ENCODE measurements at places on chromosomes 13 and 19. TPM values are rescaled to one million over a fixed set of nuclear protein-coding genes. Genes with fewer than 3 reads are reported as not detected.

DNA sequence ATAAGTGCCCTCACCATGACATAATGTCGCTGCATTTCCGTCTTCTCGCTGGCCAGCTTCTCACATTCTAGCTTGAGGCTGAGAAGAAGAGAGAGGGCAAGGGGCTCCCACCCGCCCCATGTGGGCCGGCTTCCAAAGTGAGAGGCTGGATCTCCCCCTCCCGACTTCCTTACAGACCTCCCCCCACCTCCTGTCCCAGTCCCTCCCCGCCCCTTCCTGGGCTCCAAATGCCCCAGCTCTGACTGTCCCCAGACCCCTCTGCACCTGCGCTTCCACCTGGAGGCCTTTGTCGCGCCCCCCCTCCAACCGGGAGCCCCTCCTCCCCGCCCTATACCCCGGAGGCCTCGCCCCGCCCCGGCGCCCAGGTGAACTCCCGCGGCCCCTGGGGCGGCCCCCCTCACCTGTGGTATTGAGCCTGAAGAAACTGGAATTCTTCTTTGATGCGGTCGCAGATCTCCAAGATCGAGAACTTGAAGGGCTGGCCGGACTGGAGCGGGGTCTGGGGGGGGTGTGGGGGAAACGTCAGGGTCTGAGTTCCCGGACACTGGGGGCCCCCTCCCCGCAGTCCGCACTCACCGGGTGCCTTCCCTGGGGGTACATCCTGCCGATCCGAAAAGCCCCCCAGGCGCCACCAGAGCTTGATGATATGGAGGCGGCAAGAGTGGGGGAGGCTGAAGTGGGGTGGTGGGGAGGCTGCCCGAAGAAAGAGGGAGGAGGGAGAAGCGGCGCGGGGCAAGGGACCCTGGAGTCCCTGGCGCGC is 595 bp downstream of the TLE2 start:
- peak; percentile 43 for DNase-seq

DNA sequence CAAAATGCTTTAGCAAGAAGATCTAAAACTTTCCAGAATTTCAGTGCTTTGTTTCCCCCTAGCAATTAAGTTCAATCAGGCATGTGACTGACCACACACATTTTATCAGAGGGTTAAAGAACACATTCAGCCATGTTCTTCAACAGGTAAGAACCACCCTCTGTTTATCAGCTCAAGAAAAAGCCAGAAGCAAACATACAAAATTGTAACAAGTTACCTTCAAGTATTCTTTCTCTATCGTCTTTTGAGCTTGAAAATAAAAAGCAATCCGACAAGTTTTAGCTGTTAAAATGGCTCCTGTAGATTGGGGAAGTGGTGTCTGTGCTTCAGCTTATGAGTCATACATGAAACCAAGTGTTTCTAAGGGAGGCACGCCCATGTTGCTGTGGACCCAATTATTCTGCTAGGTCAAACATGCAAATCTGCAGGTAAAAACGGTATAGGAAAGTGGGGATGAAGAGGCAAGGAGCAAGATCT is at the start of gene ELF1:
TSS of gene ELF1 (minus strand) at position 306 of the 477 bp plus-strand sequence. CDS start 37,262 bp downstream, outside the sequence.
- DNase-seq, result peak; percentile 54

DNA sequence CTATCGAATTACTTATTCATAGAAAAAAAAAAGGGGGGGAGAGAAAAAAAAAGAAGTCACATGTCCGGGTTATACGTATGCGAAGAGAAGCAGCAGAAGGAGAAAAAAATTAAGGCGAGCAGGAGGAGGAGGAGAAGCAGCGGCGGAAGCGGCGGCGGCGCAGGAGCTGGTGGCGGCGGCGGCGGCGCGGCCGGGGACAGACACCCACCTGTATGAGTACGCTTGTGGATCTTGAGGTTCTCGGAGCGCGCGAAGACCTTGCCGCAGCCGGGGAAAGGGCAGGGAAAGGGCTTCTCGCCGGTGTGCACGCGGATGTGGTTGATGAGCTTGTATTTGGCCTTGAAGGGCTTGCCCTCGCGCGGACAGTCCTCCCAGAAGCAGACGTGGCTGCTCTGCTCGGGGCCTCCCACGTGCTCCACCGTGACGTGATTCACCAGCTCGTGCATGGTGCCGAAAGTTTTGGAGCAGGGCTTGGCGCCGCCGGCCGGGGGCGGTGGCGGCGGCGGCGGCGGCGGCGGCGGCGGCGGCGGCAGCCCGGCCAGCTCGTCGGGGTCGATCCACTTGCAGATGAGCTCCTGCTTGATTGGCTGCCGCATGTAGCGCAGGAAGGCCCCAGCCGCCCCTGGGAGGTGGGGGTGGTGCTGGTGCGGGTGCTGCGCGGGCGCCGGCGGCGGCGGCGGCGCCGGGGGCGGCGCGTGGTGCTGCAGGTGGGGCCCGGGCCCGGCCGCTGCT is 1.5 kb downstream of the ZIC5 start:
- no peak for DNase-seq

- peak; percentile 91 for DNase-seq
Measured at GRCh38 chr19:34734537-34735103, 577 bp downstream of the ZNF181 start.

DNA sequence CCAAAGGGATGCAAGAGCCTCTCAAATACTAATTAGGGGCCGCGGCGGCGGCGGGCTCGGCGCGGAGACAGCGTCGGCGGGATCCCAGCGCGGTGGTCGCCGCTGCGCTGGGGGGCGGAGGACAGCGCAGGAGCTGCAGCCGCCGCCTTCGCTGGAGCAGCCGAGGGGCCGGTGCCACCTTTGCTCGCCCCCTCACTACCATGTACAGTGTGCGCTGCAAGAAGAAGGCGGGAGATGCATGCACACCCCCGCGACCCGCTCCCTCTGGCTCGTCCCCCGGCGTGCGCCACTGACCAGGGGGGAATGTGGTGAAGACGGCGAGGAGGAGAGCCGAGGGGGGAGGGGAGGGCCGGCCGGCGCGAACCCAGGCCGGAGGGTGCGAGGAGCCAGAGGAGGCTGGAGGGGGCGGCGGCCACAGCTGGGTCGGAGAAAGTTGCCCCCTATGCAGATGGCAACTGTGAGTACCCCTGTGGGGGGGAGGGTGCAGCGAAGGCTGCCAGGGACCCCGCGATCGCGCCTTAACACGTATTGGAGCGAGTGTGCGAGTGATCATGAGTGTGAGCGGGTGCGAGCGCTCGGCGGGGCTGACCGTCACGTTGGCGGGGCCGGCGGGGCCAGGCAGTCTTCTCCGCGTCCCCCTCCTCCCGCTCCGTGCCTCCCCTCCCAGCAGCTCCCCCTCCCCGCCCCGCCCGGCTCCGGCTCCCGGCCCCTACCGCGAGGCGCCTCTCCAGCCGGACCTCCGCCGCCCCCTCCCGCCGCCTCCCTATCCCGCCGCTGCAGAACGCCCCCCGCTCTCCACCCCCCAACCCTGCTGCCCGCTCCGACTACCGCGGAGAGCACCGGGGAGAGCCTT is 808 bp downstream of the SLITRK5 start:
- peak; percentile 53 for DNase-seq

- DNase-seq, result no peak
Measured at GRCh38 chr13:78198821-78199220, 280.2 kb upstream of the EDNRB start.

DNA sequence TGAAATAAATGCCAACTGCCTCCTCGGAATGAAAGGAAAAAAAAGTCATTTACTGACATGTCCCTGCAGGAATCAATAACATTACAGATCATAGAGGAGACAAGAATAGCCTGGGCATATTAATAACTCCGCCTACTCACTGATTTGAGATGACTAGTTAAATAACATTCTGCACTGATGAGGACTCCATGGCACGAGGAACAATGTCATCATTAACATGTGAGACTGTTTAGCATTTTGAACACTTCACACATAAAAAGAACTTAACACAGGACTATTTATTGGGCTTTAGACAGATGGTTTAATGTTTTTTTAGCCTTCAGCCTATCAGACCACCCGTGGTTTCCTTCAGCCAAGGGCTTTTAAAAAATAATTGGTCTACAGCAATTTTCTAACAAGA is 170.1 kb downstream of the OLFM4 start:
- no peak for DNase-seq

DNA sequence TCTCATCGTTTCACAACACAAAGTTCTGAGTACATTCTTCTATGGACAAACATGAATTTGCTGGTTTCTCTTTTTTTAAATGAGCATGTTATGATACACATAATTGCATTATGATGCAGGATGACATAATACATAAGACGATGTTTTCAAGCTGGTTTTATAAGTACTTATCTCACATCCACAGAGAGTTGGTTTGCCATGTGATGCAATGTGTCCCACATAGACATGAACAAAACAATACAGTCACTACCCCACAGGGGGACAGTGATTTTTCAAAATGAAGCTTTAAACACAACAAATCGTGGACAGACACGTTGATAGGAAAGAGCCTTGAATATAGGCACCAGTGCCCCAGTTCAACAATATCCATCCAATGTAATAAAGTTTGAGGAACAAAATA is 447.1 kb downstream of the KLF12 start:
- DNase-seq, result no peak

GRCh38 chr19:7355871-7356270 is 7.1 kb downstream of the ARHGEF18 start:
- DNase-seq, result no peak

- DNase-seq, result peak; percentile 57
Measured at GRCh38 chr13:77002590-77003190, 10.8 kb downstream of the CLN5 start.

GRCh38 chr13:42354241-42355091 is 82.5 kb downstream of the AKAP11 start:
- DNase-seq, result peak; percentile 17

- peak; percentile 16 for DNase-seq
Measured at GRCh38 chr13:44523146-44524015, 52.7 kb downstream of the TSC22D1 start.

GRCh38 chr13:29050719-29051118 is 230.6 kb downstream of the MTUS2 start:
- DNase-seq, result no peak

DNA sequence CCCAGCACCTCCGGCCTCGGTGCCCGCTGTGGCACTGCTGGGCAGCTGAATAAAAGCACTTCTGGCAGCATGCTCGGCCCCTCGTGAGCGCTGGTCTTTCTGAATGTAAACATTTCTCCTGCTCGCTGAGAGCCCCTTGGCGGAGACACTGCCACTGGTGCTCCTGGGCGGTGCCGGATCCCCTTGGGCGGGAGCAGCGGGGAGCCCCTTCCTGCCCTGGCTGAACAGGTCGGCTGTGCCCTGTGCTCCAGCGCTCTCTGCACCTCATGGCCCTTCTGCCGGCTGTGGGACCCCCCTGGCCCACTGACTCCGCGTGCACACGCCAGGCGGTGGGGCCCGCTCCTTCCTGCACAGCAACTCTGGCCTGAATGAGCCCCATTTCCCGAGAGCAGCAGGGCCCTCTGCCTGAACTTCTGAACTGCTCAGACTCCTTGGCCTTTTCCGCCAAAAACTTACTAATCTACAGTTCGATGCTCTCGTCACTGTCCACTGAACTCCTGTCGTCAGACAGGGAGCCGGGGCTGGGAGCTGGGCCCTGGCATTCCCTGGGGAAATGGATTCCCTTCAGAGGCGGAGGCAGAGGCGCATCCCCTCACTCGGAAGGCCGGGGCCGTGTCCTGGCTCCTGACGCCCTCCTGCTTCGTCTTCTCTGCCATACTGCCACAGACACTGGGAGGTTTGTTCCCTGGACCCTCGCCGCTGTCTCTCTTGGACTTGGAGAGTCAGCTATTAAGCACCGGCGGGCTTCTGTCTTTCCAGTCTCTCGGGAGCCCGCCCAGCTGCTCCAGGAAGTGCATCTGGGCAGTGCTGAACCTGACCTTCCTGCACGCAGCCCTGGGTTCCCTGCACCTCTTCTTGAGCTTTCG is 14.2 kb downstream of the RB1 start:
- peak; percentile 25 for DNase-seq

DNA sequence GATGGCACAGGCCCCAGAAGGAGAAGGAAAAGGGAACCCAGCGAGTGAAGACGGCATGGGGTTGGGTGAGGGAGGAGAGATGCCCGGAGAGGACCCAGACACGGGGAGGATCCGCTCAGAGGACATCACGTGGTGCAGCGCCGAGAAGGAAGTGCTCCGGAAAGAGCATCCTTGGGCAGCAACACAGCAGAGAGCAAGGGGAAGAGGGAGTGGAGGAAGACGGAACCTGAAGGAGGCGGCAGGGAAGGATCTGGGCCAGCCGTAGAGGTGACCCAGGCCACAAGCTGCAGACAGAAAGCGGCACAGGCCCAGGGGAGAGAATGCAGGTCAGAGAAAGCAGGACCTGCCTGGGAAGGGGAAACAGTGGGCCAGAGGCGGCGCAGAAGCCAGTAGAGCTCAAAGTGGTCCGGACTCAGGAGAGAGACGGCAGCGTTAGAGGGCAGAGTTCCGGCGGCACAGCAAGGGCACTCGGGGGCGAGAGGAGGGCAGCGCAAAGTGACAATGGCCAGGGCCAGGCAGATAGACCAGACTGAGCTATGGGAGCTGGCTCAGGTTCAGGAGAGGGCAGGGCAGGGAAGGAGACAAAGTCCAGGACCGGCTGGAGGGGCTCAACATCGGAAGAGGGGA is 1.1 kb downstream of the PPP1R12C start:
- peak; percentile 71 for DNase-seq

- no peak for DNase-seq
Measured at GRCh38 chr19:40692212-40692551, 1.7 kb upstream of the NUMBL start.

DNA sequence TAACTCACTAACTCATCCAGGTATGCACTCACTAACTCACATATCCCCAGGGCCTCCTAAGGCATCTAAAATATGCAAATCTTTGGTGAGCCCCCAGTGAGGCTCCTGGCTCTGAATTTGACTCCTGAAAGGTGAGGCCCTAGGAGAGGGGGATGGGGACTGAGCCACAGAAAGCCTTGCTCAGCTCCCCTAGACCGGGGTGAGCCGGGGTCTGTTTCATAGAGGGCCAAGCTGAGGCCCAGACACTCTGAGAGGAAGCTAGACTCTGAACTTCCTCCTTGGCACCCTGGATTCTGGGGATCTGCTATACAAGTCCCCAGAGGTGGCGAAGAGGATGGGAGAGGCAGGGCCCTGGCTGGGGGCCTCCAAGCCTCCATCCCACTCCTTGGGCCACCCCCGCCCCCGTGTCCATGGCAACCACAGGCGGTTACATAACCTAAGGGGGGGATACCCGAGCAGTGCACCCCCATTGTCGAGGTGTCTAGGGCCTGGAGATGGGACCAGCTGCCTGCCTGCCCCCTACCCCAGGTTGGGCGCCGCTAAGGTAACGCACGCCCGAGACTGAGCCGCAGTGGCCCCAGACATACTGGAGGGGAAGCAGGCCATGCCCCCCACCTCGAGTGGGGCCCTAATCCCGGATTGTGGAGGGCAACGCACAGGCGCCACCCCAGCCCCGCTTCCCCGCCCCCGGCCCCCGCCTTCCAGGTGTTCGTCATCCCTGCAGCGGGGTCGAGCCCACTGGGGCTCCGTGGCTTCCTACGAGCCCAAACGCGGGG is 646 bp downstream of the ABHD8 start:
- DNase-seq, result no peak

- DNase-seq, result no peak
Measured at GRCh38 chr19:45352914-45353796, 12.6 kb downstream of the KLC3 start.

The JAK3 gene
- 4.6 TPM for total RNA-seq

The ZSCAN22 gene
- total RNA-seq, result 2.5 TPM

The ZNF560 gene
- not detected for total RNA-seq

The SCEL gene
- 61.7 TPM for total RNA-seq

The ZNF426 gene
- 18.8 TPM for total RNA-seq

The TYROBP gene
- 3.6 TPM for total RNA-seq

The RTBDN gene
- total RNA-seq, result not detected

The RDH8 gene
- total RNA-seq, result not detected

The PPP1R13L gene
- 20.5 TPM for total RNA-seq

The IZUMO1 gene
- total RNA-seq, result not detected

The RASIP1 gene
- total RNA-seq, result 24.1 TPM

The VRK3 gene
- total RNA-seq, result 23.2 TPM

The GFY gene
- not detected for total RNA-seq

The POLRMT gene
- 25.1 TPM for total RNA-seq
